GM23248 (cell line): ENCODE measurements at places on chromosomes 2 and 18.

DNA sequence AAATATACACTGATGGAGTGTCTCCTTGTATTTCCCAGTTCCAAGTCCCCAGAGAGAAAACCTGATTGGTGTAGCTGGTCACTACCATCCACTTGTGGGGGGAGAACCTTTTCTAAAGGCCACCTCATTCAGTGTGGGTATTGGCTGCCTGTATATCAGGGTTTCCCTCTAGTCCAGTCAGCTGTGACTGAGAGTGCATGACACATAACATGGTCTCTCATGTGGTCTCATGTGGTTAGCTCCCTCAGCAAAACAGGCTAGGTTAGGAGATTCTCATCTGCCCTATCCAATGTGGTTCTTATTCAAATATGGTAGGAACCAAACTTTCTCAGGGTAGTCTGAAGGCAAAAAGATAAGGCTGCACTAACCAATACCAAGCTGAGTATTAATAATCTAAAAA, 4.1 kb upstream of the GORASP2 start:
- DNase-seq = no peak

DNA sequence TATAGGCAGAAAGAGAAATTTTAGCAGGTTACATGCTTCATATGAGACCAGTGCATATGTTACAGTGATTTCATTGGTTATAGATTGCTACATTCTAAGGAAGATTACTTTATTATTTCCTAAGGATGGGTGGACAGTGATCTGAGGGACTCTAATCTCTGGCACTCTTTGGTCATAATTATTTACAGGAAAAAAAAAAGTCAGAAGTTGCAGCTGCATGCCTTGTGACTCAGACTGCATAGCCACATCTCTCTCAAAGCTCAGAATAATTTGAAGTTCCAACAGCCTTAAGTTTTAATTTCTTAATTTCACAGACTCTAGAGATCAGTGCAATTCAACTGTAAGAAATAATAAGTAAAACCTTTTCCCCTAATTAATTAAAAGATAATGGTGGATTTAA, 27.1 kb upstream of the BARD1 start:
- peak; percentile 50 for DNase-seq

DNA sequence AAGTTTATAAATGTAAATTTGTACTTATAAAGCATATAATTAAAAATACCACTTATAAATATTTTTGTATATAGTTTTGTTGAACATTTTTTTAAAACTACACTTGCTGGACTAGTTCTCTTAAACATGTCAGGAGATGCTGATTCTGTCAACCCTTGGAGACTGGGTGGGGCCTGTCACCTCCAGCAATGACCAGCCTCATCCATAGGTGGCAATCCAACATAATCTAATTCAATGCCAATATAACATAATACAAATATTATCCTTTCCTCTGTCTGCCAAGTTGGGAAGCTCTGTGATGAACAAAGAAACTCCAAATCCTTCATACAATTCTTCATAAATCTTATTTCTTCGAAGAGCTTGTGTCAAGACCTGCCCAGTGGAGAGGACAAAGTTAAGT, 140.4 kb downstream of the RBMS1 start:
- DNase-seq = no peak

DNA sequence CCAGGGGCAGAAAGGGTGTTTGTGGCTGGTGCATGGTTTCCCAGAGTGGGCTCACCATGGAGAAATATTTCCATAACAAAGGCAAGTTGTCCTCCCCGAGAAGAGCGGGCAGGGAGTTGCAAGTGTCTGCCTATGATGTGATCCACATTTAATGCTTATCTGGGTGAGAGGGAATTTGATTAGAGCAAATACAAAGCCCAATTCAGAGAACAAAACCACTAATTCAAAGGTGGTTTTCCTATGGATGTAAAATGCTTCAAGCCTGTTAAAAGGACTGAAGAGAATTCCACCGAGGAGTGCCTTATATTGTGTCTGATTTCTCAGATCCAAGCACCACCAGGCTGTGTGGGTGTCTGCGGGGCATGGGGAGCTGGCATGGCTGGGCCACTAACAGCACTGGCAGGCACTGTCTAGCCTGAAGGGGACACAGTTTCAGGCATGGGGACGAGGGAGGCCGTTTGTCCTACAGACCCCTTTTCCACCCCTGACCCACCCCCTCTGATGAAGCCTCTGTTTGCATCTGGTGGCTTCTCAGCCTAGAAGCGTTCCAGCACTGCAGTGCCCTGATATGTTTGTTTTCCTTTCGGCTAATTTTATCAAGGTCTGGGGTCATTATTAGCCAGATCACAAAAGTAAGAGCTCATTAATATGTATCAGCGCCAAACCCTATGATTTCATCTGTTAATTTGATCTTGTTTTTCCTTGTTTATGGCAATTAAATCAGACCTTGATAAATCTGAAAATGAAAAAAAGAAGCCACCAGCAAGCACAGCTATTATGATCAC, 357.3 kb downstream of the HRH4 start:
- no peak for DNase-seq

GRCh38 chr18:78637442-78638402, 341.9 kb upstream of the SALL3 start:
- DNase-seq = no peak

- DNase-seq = no peak
These were observed 6.1 kb upstream of the DIPK1C start for GRCh38 chr18:74463254-74463653.

DNA sequence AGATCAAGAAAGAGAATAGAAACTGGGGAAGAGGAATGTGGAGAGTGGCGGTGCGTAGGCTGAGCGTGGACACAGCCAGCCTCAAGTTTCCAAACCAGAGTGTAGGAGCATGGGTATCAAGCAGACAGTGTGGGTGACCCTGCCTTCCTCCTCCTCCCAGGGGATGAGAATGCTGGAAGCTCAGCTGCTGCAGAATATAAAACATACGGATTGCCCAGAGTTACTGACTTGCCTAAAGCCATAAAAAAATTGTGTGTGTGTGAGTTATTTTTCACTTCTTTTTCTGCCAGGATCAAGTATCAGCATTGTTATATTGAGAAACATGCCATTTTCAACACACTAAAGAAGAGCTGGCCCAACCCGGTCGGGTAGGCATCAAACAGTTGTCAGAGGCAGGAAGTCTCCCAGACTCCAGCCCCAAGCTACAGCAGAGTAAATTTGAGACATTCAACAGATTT, 333.3 kb upstream of the ACVR2A start:
- peak; percentile 56 for DNase-seq

- no peak for DNase-seq
These were observed 1236.0 kb upstream of the CELF4 start for GRCh38 chr18:38801640-38802039.

DNA sequence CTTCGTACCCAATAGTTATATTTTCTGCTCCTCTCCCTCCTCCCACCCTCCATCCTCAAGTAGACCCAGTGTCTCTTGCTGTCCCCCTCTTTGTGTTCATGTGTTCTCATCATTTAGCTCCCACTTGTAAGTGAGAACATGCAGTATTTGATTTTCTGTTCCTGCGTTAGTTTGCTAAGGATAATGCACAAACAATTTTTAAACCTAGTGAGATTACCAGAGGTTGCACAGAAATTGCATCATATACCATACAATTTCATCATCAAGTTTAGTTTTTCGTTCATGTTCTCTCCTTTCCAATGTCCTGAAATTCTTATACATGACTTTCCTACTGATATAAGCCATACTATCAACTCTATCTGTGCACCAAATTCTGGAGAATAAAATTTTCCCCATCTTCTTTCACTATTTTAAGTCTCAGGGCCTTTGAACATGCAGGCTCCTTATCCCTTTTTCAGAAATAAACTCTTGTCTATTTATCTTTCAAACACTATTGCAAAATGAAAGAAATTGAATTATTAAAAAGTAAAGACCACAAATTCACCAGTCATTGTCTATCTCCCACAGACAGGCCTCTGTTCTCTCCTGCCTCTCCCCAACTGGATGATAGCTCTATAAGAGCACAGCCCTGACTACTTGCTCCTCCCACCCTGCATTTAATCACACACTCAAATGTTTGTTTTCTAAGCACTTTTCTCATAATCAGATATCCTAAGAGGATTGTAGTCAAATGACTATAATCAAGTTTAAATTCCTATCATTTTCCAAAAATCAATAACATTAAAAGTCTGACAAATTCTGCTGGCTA, 27.2 kb upstream of the B4GALT6 start:
- no peak for DNase-seq

- DNase-seq = no peak
These were observed 10.2 kb upstream of the TEX261 start for GRCh38 chr2:71004857-71005256.

- DNase-seq = peak; percentile 78
These were observed 17.2 kb upstream of the RPL31 start for GRCh38 chr2:100984892-100985307.

DNA sequence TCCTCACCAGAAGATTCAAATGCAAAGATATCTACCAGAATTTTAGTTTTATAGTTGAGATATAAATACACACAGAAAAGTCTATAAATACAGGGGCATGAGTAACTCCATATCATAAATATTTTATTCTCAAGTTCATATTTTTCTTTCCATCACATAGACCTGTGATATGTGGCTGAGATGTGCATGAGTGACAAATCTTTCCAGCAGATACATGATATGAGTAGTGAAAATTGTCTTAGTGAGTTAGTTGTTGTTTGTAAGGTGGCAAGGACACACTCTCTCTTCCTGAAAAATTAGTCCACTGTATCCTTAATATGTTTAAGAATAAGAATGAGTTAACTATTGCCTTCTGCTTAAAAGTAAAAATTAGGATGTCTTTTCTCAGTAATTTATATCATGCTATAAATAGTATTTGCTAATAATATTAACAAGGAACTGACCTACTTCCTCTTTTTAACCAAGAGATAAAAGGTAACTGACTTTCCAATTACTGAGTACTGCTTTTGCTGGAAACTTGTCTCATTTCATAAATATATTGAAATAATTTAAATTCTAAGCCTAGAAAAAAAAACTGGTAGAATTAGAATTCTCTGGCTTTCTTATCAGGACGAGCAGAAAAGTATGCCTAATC, 85.2 kb upstream of the SESTD1 start:
- no peak for DNase-seq

DNA sequence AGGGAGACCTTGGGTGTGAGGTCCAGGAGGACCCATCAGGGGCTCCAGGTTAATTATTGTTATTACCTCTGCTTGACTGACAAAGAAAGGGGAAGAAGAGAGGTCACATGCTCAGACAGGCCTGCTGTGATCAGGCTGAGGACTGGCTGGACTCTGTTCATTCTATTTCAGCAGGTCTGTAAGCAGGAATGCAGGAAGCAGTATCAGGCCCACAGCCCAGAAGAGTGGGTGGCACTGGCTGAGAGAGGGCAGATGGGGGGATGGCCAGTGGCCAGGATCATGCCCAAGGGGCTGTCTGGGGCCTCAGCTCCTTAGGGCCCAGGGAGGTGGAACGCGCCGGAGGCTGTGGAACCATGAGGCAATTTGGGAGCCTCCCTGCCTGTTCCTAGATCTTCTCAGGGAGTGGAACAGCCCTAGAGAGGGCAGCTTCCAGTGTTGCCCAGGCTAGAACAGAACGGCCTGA, 43.7 kb upstream of the ZBTB7C start:
- DNase-seq = peak; percentile 49

DNA sequence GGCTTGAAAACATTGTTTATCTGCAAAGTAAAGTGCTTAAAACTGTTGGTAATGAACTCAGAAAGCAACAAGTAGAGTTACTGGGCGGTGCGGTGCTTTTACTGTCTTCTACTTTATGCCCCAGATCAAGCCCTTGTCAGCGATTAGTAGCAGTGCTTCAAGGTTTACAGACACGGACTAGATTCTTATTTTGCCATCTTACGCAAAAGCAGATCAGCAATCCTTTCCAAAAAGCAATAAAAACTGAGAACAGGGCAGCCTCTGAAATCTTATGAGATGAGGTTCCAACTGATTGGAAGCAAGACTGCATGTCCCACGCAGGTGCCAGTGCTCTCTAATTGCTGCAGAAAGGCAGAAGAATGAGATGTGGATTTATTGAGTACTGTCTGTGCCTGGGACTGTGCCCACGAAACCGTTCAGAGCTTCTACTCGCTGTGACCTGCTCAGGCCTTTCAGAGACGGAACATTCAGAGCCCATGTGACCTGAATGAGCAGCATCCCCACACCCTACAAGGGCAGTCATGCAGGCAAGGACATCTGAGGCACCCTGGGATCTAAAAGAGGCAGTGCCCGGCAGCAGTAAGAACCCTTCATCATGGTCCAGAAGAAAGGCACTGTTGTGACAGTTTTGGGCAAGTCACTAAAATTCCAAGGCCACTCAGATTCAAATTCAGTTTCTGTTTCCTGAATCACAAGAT, 15.7 kb downstream of the COL4A3 start:
- DNase-seq = no peak

DNA sequence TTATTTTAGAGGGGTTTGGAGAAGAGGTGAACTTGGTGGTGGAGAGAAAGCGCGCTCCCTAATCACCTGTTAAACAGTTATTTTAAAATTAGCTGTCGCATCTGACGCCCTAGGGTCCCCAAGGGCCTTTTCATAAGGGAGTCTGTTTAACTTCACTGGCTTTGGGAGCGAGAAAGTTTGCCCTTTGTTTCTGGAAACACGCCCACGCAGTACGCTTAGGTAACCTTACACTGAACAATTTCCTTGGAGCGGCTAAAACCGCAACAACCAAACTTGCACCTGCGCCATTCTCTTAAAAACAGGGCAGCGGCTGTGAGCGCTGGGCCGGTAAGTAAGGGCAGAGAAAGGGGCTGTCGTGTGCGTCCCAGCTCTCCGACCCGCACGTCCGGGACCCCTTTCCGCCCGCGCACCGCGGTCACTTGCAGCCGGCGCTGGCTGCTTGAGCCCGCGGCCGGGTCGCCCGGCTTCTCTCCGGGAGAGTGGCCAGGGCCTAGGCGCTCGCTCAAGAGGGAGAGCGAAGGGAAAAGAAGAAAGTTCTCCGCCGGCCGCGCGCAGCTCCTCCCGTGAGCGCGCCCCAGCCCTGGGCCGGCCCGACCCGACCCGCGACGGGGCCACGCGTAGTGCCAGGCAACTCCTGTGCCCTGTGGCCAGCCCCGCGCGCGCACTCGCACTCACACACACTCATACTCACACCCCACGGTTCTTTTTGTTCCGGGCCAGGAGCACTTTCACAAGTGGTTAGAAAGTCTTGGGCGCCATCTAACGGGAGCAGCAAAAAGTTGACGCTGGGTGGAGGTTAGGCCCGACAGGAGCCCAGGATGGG, 19.2 kb downstream of the POU3F3 start:
- DNase-seq = peak; percentile 84

DNA sequence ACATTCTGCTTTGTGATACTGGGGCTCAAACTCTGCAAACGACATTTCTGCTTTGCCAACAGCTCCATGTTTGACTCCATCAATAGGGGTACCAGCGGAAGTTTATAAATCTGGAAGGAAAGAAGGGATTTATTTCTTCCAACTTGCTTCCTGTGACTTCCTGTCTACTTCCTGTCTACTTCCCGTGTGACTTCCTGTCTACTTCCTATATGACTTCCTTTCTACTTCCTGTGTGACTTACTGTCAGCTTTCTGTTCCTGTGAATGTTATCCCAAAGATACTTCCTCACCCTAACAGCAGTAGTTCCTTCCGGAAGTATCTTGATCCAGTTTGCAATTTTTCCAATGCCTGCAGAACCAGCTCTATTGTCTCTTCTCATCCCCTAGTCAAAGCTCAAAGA, 52.0 kb upstream of the MBOAT2 start:
- no peak for DNase-seq
